ENCODE measurements at places on chromosomes 4 and X. TPM values are rescaled to one million over a fixed set of nuclear protein-coding genes. Genes with fewer than 3 reads are reported as not detected.

DNA sequence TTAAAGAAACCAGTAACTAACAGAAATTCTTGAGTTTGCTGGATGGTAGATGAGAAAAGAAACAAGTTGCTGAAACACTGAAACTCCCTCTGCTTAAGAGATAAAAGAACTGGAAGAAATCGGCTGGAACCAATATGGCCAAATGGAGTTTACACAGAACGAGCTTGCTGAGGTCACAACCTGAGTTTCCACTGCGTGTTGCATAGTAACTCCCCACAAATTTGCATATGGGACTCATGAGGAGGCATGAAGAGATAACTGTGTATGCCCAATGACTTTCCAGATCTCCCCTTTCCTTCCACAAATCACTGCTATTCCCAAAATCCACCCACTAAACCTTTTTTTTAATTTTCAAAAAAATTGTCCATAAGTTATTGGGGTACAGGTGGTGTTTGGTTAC is 10.2 kb upstream of the SMR3B start:
- H3K27ac ChIP-seq = no peak overlapping the region
- no peaks in the 10 kb centered on the region for H3K27me3 ChIP-seq
- DNase-seq = no peak
- no peak overlapping the region for H3K4me3 ChIP-seq
- H3K4me1 ChIP-seq = no peaks in the 10 kb centered on the region

- H3K27me3 ChIP-seq = no peaks in the 10 kb centered on the region
- H3K4me1 ChIP-seq = peaks cover 46% of the 10 kb centered on the region
- peak overlapping the region; percentile 80 for H3K27ac ChIP-seq
- no peak for DNase-seq
- H3K4me3 ChIP-seq = no peak overlapping the region
Measured at GRCh38 chr4:141002323-141002805, 130.9 kb downstream of the RNF150 start.

DNA sequence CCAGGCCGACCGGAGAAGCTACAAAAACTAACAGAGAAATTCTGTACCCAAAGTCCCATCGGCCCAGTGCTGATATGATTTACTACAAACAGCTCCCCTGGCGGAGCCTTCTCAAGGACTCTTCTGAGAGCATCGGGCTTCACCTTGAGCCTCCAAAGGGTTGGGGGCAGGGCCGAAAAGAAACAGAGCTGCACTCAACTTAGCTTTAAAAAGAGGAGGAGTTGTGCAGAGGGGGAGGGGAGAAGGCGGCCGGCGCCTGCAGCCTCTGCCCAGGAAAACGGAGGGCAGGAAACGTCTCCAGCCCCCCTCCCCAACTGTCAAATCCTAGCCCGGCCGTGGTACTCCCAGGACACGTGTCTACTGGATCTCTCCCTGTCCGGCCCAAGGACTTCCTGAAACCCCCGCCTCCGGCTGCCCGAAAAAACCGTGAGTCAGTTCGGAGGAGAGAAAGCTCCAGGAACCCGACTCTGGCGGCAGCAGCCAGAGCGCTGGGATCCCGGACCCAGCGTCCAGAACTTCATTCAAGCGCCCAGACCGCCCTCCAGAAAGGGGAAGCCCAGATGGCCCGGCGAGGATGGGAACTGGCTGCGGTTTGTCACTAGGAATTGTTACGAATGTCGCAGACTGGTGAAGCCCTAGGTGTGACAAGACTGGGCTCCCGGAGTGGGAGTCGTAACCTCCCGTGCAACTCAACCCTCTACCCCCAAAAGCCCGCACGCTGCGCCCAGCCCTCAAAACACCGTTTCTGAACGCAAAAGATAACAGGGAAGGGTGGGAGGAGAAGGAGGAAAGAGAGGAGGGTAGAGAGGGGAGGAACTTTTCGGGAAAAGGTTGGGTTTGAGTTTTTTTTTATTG is 973 bp downstream of the ADAMTS3 start:
- H3K27ac ChIP-seq = peak overlapping the region; percentile 85
- H3K4me1 ChIP-seq = peaks cover 6% of the 10 kb centered on the region
- no peaks in the 10 kb centered on the region for H3K36me3 ChIP-seq
- H3K27me3 ChIP-seq = no peaks in the 10 kb centered on the region
- peak overlapping the region; percentile 74 for H3K4me3 ChIP-seq

DNA sequence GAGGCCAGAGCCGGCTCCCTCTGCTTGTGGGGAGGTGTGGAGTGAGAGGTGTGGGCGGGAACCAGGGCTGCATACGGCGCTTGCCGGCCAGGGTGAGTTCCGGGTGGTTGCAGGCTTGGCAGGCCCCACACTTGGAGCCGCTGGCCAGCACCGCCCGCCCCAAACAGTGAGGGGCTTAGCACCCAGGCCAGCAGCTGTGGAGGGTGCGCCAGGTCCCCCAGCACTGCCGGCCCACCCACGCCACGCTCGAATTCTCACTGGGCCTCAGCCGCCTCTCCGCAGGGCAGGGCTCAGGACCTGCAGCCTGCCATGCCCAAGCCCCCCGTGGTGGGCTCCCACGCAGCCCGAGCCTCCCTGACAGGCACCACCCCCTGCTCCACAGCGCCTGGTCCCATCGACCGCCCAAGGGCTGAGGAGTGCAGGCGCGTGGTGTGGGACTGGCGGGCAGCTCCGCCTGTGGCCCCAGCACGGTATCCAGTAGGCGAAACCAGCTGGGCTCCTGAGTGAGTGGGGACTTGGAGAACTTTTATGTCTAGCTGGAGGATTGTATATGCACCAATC is 275.3 kb downstream of the RAPGEF2 start:
- no peak overlapping the region for H3K27ac ChIP-seq
- no peaks in the 10 kb centered on the region for H3K4me1 ChIP-seq
- H3K4me3 ChIP-seq = no peak overlapping the region

- H3K4me3 ChIP-seq = no peak overlapping the region
- H3K27me3 ChIP-seq = no peaks in the 10 kb centered on the region
- H3K36me3 ChIP-seq = no peaks in the 10 kb centered on the region
- H3K27ac ChIP-seq = peak overlapping the region; percentile 81
- H3K4me1 ChIP-seq = peaks cover 22% of the 10 kb centered on the region
- DNase-seq = no peak
Measured at GRCh38 chr4:79820427-79820826, 252.6 kb downstream of the ANTXR2 start.

GRCh38 chr4:54882616-54883015 is 224.9 kb downstream of the KIT start:
- H3K27ac ChIP-seq = no peak overlapping the region
- DNase-seq = no peak
- H3K4me3 ChIP-seq = no peak overlapping the region
- no peaks in the 10 kb centered on the region for H3K4me1 ChIP-seq
- no peaks in the 10 kb centered on the region for H3K36me3 ChIP-seq

GRCh38 chrX:120304256-120304655 is 7.0 kb downstream of the TMEM255A start:
- no peak overlapping the region for H3K27ac ChIP-seq
- peaks cover 4% of the 10 kb centered on the region for H3K4me1 ChIP-seq
- peaks cover 13% of the 10 kb centered on the region for H3K27me3 ChIP-seq
- DNase-seq = no peak

DNA sequence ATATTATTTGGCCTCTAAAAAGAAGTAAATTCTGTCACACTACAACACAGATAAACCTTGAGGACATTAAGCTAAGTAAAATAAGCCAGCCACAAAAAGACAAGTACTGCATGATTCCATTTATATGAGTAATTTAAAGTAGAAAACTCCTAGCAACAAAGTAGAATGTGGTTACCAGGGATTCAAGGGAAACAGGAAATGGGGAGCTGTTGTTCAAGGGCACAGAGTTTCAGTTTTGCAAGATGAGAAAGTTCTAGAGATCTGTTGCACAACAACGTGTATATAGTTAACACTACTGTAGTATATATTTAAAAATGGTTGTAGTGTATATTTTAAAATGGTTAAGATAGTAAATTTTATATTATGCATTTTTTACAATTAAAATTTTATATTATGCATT is 25.4 kb downstream of the SEC31A start:
- peak overlapping the region; percentile 61 for H3K27ac ChIP-seq
- H3K27me3 ChIP-seq = no peaks in the 10 kb centered on the region
- no peak for DNase-seq
- H3K36me3 ChIP-seq = peaks cover 57% of the 10 kb centered on the region

GRCh38 chrX:94057385-94057784 is 383.4 kb downstream of the FAM133A start:
- H3K4me1 ChIP-seq = no peaks in the 10 kb centered on the region
- no peak overlapping the region for H3K27ac ChIP-seq
- no peak for DNase-seq
- peaks cover 6% of the 10 kb centered on the region for H3K27me3 ChIP-seq
- no peak overlapping the region for H3K4me3 ChIP-seq
- no peaks in the 10 kb centered on the region for H3K36me3 ChIP-seq

DNA sequence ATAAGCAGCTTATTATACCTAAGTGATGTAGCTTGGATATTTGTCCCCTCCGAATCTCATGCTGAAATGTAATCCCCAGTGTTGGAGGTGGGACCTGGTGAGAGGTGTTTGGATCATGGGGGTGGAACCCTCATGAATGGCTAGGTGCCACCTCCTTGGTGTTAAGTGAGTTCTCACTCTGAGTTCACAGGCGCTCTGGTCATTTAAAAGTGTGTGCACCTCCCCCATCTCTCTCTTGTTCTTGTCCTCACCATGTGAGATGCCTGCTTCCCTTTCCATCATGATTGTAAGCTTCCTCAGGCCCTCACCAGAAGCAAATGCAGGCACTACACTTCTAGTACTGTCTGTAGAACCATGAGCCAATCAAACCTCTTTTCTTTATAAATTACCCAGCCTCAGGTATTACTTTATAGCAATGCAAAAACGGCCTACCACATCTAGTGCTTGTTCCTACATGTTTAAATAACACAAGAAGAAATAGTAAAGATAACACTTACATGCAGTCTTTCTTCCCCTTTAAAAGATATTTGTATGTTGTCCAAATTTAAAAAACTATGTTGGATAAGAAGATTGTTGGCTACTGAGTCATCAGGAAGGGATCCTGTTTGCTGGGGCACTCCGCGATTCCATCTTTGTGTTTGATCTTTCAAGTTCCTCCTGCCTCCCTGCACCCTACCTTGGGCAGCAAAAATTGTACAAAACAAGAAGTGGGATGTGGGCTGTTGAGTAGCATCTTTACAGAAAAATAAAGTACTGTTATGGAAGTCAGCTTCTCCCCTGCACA is 29.7 kb downstream of the PPP1R2C start:
- no peaks in the 10 kb centered on the region for H3K27me3 ChIP-seq
- DNase-seq = no peak
- no peaks in the 10 kb centered on the region for H3K36me3 ChIP-seq
- no peak overlapping the region for H3K4me3 ChIP-seq
- no peak overlapping the region for H3K27ac ChIP-seq
- H3K4me1 ChIP-seq = no peaks in the 10 kb centered on the region

Gene ZFYVE28
- total RNA-seq = 6.6 TPM

Gene RIPPLY1
- not detected for total RNA-seq

Gene EDA
- 7.3 TPM for total RNA-seq
